AG04450 (cell line): ENCODE measurements at places on chromosomes 7 and 10. TPM values are rescaled to one million over a fixed set of nuclear protein-coding genes. Genes with fewer than 3 reads are reported as not detected.

TRIM74 gene
- polyA plus RNA-seq, result 0.09 TPM in 1 of 2 replicates, not detected in the other

SPDYE9 gene
- polyA plus RNA-seq, result 0.06 and 0.07 TPM in 2 replicates

OR6V1 gene
- not detected in 2 replicates for polyA plus RNA-seq

EPO gene
- not detected in 2 replicates for polyA plus RNA-seq

PPP1R17 gene
- not detected in 2 replicates for polyA plus RNA-seq

PLPP4 gene
- 0.10 TPM in 1 of 2 replicates, not detected in the other for polyA plus RNA-seq

GPR15LG gene
- polyA plus RNA-seq, result not detected in 2 replicates

CALY gene
- 0.16 and 0.41 TPM in 2 replicates for polyA plus RNA-seq

GNGT1 gene
- polyA plus RNA-seq, result not detected in 2 replicates

MLXIPL gene
- not detected in 2 replicates for polyA plus RNA-seq

GBX1 gene
- not detected in 2 replicates for polyA plus RNA-seq

ZNF727 gene
- polyA plus RNA-seq, result not detected in 2 replicates

FAM25C gene
- not detected in 2 replicates for polyA plus RNA-seq

RET gene
- 0.06 and 0.17 TPM in 2 replicates for polyA plus RNA-seq

ADCY1 gene
- polyA plus RNA-seq, result 0.10 and 0.15 TPM in 2 replicates

ZNF22 gene
- polyA plus RNA-seq, result 17.4 and 23.4 TPM in 2 replicates

TMEM120A gene
- 46.3 and 59.1 TPM in 2 replicates for polyA plus RNA-seq

MICU1 gene
- polyA plus RNA-seq, result 57.7 and 61.7 TPM in 2 replicates

CRTAC1 gene
- not detected in 2 replicates for polyA plus RNA-seq

TBXAS1 gene
- 51.3 and 53.2 TPM in 2 replicates for polyA plus RNA-seq

SPDYE6 gene
- not detected in 2 replicates for polyA plus RNA-seq

OGDH gene
- polyA plus RNA-seq, result 35.8 and 38.6 TPM in 2 replicates

NPSR1 gene
- polyA plus RNA-seq, result not detected in 2 replicates

MSMB gene
- not detected in 2 replicates for polyA plus RNA-seq

PILRA gene
- polyA plus RNA-seq, result 0.30 and 0.37 TPM in 2 replicates

LRMDA gene
- 0.05 and 0.12 TPM in 2 replicates for polyA plus RNA-seq

MSS51 gene
- polyA plus RNA-seq, result 1.2 and 1.4 TPM in 2 replicates

ZNF518A gene
- polyA plus RNA-seq, result 5.7 and 9.1 TPM in 2 replicates

TAS2R4 gene
- polyA plus RNA-seq, result 0.26 and 0.36 TPM in 2 replicates

RAMP3 gene
- not detected in 2 replicates for polyA plus RNA-seq

CRYGN gene
- not detected in 2 replicates for polyA plus RNA-seq

GARIN1A gene
- polyA plus RNA-seq, result 0.47 TPM in 2 replicates

STAG3 gene
- 0.15 and 0.22 TPM in 2 replicates for polyA plus RNA-seq

TRPV5 gene
- polyA plus RNA-seq, result not detected in 2 replicates

HOXA4 gene
- 5.4 and 5.8 TPM in 2 replicates for polyA plus RNA-seq

SPDYE2 gene
- polyA plus RNA-seq, result not detected in 2 replicates

LHFPL3 gene
- not detected in 2 replicates for polyA plus RNA-seq

ARHGAP12 gene
- polyA plus RNA-seq, result 19.2 and 26.3 TPM in 2 replicates

FEZF1 gene
- not detected in 2 replicates for polyA plus RNA-seq

TDRD1 gene
- not detected in 2 replicates for polyA plus RNA-seq

RAPGEF5 gene
- polyA plus RNA-seq, result 0.16 and 0.22 TPM in 2 replicates

PDK4 gene
- polyA plus RNA-seq, result 0.04 and 0.05 TPM in 2 replicates

MPP7 gene
- polyA plus RNA-seq, result 0.61 and 0.94 TPM in 2 replicates

GIMAP6 gene
- not detected in 2 replicates for polyA plus RNA-seq

SUN1 gene
- polyA plus RNA-seq, result 140 and 159 TPM in 2 replicates

AKR1C8 gene
- not detected in 2 replicates for polyA plus RNA-seq

SPAM1 gene
- not detected in 2 replicates for polyA plus RNA-seq

SPACDR gene
- polyA plus RNA-seq, result 0.76 and 1.3 TPM in 2 replicates
